ENCODE measurements at places on chromosomes 16 and 17.
A peak's percentile ranks its signal among the peaks of the same experiment; 100 is the strongest.

DNA sequence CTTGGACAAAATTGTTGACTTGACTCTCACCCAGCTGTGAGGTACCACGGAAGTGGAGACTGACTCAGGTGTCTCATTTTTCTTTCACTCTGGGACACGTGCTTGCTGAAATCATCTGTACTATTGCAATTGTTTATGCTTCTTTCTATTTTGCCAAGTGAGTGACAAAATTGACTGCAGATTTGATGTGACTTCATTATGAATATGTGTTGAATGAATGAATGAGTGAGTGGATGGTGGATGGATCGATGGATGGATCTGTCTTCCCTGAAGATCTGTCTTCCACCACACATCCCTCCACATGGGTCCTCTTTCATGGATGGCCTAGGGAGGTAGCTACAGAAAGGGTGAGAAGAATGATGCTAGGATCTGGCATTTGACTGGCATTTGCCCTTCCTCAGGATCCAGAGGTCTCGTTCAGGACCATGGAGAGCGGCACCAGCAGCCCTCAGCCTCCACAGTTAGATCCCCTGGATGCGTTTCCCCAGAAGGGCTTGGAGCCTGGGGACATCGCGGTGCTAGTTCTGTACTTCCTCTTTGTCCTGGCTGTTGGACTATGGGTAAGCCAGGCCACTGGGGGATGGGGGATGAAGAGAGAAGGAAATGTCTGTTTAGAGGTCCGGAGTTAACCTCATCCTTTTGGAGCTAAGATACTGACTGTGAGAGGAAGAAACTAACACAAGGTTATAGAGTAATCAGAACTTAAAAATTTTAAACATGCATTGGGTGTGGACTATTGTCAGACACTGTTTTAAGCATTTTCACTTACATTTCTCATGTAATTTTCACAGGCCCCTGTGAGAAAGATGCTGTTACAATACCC lies 12.7 kb downstream of the SLC5A11 start:
- DNase-seq: peak; percentile 63

DNA sequence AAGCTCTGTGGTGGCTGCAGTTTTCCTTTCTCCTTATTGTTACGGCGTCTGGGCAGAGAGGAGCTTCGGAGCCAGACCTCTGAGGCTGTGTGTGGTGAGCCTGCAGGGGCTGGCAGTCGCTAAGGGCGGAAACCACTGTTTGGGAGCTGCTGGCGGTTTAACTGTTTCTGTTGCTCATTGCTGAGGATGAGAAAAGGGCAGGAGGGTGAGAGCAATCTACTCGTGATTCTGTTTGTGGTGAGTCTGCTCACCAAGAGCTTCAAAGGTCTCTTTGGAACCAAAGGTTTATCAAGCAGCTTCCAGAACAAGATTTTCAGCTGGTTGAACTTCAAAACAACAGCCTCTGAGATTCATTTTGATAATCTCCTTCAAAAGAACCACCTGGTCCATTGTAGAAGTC lies 143.9 kb downstream of the ANKFN1 start:
- DNase-seq: peak; percentile 48

DNA sequence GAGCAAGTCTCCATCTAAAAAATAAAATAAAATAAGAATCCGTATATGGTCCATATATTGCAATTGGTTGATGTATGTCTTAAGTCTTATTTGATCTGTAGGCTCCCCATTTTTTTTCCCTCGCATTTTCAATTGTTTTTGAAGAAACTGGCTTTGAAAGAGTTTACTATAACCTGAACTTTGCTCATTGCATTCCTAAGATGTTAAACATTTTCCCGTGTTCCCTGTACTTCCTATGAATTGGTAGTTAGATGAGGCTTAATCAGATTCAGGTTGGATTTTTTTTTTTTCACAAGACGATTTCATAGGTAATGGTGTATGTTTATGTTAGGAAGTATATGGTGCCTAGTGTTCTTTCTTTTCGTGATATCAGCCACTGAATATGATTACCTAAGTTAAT lies 3.3 kb downstream of the LRRC36 start:
- DNase-seq: no peak

DNA sequence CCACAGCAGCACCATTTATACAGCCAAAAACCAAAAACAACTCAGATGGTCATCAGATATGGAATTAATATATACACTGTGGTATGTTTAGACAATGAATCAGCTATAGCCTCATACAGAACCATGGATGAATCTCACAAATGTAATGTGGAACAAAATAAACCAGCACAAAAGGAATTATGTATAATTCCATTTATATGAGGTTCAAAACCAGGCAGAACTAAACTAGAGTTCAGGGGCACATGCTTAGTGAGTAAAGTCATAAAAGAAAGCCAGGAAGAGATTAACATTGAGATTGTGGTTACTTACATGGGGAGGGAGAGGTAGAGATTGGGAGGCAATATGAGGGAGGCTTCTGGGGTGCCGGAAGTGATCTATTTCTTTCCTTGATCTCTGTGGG lies 231.1 kb downstream of the COPRS start:
- DNase-seq: peak; percentile 59

DNA sequence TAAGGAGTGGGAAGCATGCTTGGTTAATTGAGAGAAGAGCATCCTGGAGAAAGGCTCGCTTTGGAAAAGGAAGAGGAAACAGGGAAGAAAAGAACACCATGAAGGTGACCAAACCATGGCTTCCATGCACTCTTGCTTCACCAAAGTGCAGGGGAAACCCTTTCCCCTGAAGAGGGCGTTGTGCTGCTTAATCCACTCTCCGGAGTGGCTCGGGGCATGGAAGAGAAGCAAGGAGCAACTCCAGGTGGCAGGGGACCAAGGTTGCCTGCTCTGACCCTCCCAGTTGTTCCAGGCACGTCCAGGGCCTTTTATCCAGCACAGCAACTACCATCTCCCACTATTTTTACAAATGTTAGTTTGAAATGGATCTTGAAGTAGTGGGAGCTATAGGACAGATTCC lies 108.1 kb downstream of the STX8 start:
- DNase-seq: no peak

GRCh38 chr16:87931504-87931903 lies 4.8 kb downstream of the CA5A start:
- DNase-seq: peak; percentile 95

GRCh38 chr16:24700549-24701392 lies 28.7 kb upstream of the TNRC6A start:
- DNase-seq: peak; percentile 96

- DNase-seq: peak; percentile 62
Measured at GRCh38 chr17:60554377-60554788, 28.3 kb upstream of the APPBP2 start.

- DNase-seq: no peak
Measured at GRCh38 chr16:49623501-49624266, 232.2 kb downstream of the ZNF423 start.

GRCh38 chr17:33653399-33653788 lies 360.3 kb upstream of the ASIC2 start:
- DNase-seq: peak; percentile 24

DNA sequence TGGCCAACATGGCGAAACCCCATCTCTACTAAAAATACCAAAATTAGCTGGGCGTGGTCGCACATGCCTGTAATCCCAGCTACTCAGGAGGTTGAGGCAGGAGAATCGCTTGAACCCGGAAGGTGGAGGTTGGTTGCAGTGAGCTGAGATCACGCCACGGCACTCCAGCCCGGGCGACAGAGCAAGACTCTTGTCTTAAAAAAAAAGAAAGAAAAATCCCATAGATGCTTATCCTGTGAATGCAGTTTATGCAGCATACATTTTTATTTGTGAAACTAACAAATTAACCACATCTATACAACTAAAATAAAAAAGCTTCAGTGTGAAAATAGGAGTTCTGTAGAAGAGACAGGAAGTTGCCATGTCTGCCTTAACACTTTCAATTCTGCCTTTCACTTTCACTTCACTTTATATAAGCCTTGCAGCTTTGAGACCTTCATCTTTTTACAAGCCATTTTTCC lies 7.1 kb downstream of the IGSF6 start:
- DNase-seq: no peak

DNA sequence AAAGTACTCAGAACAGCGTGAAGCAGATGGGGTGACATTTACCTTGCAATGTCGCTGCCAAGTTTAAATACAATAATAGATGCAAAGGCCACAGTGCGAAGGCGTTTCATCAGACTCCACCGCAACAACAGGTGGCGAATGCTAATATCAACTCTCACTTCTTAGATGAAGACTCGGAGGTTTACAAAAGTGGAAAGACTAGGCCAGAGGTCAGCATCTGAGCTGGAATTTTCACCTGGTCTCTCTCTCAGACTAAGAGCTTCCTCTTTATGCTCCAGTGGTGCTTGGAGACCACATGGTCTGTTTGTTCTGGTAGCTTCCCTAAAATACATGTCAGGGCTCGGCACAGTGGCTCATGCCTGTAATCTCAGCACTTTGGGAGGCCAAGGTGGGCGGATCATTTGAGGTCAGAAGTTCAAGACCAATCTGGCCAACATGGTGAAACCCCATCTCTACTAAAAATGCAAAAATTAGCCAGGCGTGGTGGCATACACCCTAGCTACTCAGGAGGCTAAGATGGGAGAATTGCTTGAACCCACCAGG lies 169.1 kb downstream of the XYLT1 start:
- DNase-seq: no peak

GRCh38 chr17:73759324-73759723 lies 115.1 kb upstream of the SDK2 start:
- no peak for DNase-seq

GRCh38 chr17:16926061-16926511 lies 45.8 kb downstream of the TNFRSF13B start:
- DNase-seq: no peak

- DNase-seq: peak; percentile 6
Measured at GRCh38 chr16:65118871-65119270, 3.0 kb downstream of the CDH11 start.

DNA sequence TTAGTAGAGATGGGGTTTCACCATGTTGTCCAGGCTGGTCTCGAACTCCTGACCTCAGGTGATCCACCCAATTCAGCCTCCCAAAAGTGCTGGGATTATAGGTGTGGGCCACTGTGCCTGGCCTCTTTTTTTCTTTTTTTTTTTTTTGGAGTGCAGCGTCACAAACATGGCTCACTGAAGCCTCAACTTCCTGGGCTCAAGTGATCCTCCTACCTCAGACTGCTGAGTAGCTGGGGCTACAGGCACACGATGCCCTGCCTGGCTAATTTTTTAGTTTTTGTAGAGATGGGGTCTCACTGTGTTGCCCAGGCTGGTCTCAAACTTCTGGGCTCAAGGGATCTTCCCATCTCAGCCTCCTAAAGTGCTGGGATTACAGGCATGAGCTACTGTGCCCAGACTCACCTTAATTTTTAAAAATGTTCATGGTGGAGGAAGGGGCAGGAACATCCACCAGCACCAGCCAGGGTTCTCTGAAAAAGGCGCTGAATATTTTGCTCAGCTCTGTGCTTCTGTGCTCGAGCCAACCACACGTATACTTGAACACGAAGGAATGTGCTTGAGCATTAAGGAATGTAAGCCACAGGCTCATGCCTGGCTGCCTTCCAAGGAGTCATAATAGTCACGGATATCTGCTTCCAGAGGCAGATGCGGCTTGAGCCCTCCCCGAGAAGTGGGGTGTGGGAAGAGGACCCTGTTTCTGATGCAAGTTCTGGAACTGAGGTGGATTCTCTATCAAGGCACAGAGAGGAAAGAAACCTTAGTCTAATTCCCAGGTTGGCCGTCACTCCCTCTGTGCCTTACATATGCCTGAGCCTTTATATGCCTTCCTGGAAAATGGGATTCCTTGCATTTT lies 65.5 kb upstream of the CREBBP start:
- DNase-seq: peak; percentile 94

- no peak for DNase-seq
Measured at GRCh38 chr16:11389631-11390565, 44.6 kb downstream of the RMI2 start.

- peak; percentile 19 for DNase-seq
Measured at GRCh38 chr16:87324411-87325275, 7.5 kb upstream of the C16orf95 start.

DNA sequence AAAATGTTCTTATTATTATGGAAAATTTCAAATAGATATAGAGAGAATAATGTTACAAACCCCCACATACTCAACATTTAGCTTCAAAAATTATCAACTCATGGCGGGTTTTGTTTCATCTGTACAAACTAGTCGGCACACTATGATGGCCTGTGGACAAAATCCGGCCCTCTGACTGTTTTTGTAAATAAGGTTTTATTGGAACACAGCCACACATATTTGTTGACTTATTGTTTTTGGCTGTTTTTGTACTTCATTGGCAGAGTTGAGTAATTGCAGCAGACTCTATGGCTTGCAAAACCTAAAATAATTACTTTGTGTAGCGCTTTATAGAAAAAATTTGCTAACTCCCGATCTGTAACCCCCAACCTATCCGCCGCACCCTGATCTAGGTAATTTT lies 41.4 kb upstream of the CLEC18A start:
- no peak for DNase-seq

DNA sequence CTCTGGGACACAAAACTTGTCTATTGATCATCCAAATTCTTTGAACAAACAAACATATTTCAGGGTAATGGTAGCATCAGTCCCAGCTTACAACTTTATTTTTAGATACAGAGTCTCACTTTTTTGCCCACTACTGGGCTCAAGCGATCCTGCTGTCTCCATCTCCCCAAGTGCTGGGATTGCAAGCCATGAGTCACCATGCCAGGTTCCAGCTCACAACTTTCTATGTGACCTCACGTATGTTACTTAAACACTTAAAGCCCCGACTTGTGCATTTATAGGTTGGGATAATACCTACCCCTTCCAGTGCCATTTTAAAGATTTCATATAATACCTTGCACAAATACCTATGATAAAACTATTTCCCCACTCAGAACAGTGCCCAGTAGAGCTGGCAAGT lies 42.0 kb upstream of the KSR1 start:
- DNase-seq: peak; percentile 43

GRCh38 chr17:79942591-79943346 lies 92.9 kb downstream of the TBC1D16 start:
- no peak for DNase-seq

Measured in Daoy (cell line).